ENCODE measurements at places on chromosomes 13 and 19. TPM values are rescaled to one million over a fixed set of nuclear protein-coding genes. Genes with fewer than 3 reads are reported as not detected.

Gene ZNF28
- polyA plus RNA-seq, result 2.9 TPM

- no peak for DNase-seq
- no peak overlapping the region for H3K27ac ChIP-seq
- peaks cover 9% of the 10 kb centered on the region for H3K36me3 ChIP-seq
- no peaks in the 10 kb centered on the region for H3K27me3 ChIP-seq
- H3K4me3 ChIP-seq, result no peak overlapping the region
- H3K4me1 ChIP-seq, result no peaks in the 10 kb centered on the region
These were observed 35.0 kb downstream of the KEAP1 start for GRCh38 chr19:10468133-10468532.

DNA sequence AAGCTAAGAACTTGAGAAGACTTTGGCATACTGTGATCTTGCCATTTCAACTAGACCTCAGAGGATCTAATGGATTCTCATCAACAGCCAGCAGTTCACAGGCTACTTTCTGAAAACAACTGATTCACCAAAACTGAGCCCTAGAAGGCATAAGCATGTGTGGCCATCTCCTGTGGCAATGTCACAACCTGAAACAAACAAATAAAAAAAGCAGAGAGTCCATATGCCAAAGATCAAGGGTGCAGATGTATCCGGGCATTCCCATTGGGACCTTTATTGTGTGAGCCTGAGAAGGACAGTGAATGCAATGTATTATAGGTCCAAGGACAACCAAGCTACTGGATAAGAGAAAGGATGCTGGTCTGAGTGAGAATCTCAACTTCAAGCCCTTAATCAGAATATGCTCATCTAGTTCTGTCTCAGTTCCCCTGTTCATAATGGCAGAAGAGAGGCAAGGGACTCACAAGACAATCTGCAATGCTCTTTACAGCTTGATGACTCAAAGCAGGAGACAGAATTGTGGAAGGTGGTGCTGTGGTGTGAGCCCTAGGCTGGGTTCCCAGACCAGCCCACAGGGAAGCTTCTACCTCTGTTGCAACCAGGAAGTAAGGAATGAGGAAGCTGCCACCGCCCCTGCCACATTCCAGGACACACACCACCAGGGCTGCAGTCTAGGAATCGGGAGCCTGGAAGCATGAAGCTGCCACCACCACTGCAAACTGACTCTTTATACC, 133.7 kb downstream of the RAP2A start:
- no peak overlapping the region for H3K4me3 ChIP-seq
- H3K27ac ChIP-seq, result peak overlapping the region; percentile 8
- H3K4me1 ChIP-seq, result no peaks in the 10 kb centered on the region
- DNase-seq, result no peak
- H3K27me3 ChIP-seq, result no peaks in the 10 kb centered on the region

DNA sequence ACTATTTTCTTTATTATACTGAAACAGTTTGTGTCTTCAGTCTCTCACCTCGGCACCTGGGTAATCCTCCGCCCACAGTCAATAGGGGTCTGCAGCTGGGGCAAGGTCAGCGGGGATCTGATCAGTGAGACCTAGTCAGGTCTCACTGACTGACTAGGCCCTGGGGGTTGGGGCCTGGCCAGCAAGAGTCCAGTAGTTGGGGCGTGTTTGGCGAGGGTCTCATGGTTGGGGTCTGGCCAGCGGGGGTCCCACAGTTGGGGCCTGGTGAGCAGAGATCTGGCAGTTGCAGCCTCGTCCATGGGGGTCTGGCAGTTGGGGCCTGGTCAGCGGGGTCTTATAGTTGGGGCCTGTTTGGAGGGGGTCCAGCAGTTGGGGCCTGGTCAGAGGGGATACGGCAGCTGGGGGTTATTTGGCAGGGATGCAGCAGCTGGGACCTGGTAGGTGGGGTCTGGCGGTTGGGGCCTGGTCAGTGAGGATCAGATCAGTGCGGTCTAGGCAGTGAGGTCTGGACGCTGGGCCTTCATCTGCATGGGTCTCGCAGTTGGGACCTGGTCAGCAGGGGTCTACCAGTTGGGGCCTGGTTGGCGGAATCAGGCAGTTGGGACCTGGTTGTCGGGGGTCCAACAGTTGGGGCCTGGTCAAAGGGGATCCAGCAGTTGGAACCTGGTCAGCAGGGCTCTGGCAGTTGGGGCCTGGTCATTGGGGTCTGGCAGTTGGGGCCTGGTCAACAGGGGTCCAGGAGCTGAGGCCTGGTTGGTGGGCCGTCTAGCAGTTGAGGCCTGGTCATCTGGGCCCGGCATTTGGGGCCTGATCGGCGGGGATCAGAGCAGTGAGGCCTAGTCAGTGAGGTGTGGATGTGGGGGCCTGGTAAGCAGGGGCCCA, 61.1 kb upstream of the TPM4 start:
- H3K4me1 ChIP-seq, result no peaks in the 10 kb centered on the region
- H3K36me3 ChIP-seq, result no peaks in the 10 kb centered on the region
- H3K4me3 ChIP-seq, result no peak overlapping the region
- no peaks in the 10 kb centered on the region for H3K27me3 ChIP-seq
- H3K27ac ChIP-seq, result no peak overlapping the region

Gene PGLYRP2
- 0.02 TPM for polyA plus RNA-seq

- H3K36me3 ChIP-seq, result no peaks in the 10 kb centered on the region
- no peaks in the 10 kb centered on the region for H3K27me3 ChIP-seq
- H3K4me3 ChIP-seq, result no peak overlapping the region
- H3K4me1 ChIP-seq, result peaks cover 6% of the 10 kb centered on the region
- DNase-seq, result no peak
These were observed 858 bp upstream of the KCNRG start for GRCh38 chr13:50014386-50014785.

DNA sequence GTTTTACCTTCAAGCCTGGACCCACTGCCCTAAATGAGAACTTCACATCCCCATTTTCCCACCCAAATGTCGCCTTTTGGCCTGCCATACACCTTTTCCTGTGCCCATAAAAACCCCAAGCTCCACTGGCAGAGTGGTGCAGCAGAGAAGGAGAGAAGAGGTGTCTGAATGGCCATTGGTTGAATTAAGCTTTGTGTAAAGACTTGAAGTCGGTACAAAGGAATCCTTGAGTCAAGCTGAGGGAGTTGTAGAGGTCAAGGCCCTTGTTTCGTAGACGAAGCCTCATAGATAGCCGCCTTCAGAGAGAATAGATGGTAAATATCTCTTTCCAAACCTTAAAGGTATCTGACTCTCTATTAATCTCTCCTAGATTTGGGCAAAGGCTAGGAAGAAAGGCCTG, 1479.2 kb upstream of the PRR20A start:
- no peak for DNase-seq
- H3K36me3 ChIP-seq, result no peaks in the 10 kb centered on the region
- H3K4me1 ChIP-seq, result no peaks in the 10 kb centered on the region
- no peaks in the 10 kb centered on the region for H3K27me3 ChIP-seq
- H3K4me3 ChIP-seq, result no peak overlapping the region

GRCh38 chr19:14661372-14661924, 13.2 kb downstream of the ADGRE3 start:
- no peaks in the 10 kb centered on the region for H3K27me3 ChIP-seq
- H3K27ac ChIP-seq, result peak overlapping the region; percentile 30
- peak; percentile 41 for DNase-seq
- H3K36me3 ChIP-seq, result no peaks in the 10 kb centered on the region
- peaks cover 15% of the 10 kb centered on the region for H3K4me1 ChIP-seq

Gene TTYH1
- 1.2 TPM for polyA plus RNA-seq
